ENCODE measurements at places on chromosomes 16 and 17. TPM values are rescaled to one million over a fixed set of nuclear protein-coding genes. Genes with fewer than 3 reads are reported as not detected.

The KRT33A gene
- total RNA-seq: not detected

The SLC35G3 gene
- not detected for total RNA-seq

The RHBDL1 gene
- total RNA-seq: 12.7 TPM

The MIEF2 gene
- total RNA-seq: 9.3 TPM

The MARCHF10 gene
- total RNA-seq: not detected

The FOXN1 gene
- total RNA-seq: not detected

The NFAT5 gene
- total RNA-seq: 67.4 TPM

The NPIPB2 gene
- 10.7 TPM for total RNA-seq

GRCh38 chr16:11310997-11311561, 29.9 kb upstream of the PRM1 start:
- DNase-seq: no peak

DNA sequence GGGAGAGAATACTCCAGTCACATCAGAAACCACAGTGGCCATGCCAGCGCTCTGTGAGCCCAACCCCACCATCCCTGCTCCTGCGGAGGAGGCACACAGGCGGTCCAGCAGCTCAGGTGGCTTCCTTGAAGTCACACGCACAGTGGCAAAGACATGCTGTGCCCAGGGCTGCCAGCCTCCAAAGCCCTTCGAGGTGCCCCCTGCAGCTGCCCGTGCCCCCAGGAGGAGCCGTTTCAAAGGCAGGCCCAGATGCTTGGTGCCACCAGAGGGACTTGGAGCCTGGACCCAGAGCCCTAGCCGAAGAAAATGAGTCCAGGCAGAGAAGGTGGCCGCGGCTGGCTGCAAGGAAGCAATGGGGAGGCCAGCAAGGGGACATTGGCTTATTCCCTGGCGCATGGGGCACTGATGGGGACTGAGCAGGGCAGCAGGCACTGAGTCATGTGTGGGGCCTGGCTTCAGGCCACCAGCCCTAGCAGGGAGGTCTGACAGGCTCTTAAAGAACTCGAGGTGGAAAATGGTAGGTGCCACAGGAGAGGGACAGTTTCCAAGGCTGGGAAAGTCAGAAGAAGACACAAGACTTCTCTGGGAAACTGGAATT, 17.2 kb upstream of the CACNG1 start:
- no peak for DNase-seq

DNA sequence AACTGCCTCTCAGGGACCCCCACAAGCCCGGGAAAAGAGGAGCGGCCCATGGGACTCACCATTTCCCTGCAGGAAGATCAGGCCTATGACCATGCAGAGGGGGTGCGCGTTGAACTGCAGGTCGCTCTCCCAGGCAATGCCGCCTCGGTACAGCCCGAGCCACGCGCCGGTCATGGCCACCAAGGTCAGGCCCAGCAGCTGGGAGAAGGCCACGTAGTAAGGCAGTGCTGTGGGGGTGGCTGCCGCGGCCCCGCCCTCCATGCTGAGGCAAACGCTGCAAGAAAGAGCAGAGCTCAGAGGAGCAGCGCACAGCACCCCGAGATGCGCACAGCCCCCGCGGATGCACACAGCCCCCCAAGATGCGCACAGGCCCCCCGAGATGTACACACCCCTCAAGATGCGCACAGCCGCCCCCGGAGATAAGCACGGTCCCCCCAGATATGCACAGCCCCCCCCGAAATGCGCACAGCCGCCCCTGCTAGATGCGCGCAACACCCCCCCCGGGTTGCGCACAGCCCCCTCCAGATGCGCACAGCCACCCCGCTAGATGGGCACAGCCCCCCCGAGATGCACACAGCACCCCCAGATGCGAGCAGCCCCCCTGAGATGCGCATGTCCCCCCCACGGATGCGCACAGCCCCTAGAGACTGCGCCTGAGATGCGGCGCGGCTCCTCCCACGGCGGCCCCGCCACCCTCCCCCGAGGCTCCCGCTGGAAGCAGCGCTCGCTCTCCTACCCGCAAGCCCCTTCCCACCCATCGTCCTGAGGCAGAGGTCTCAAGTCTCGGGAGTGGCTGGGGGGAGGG, 8.6 kb downstream of the CYB561 start:
- DNase-seq: no peak

DNA sequence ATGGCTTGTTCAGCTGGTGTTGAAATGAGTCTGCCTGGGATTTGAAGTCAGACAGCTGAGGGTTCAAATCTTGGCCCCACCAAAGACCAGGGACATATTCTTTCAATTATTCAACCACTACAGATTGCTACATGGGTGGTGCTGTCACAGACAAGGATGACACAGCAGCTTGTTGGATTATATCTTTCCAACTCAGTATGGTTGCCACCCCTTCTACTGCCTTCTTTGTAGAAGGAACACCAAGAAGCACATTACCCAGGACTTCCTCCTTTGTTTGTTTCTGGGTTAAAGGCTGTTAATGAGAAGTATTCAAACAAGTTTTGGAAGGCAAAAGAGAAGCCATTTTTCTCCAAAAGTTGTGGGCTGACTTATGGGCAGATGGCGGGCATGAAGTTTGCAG, 78.6 kb downstream of the COPRS start:
- DNase-seq: no peak

DNA sequence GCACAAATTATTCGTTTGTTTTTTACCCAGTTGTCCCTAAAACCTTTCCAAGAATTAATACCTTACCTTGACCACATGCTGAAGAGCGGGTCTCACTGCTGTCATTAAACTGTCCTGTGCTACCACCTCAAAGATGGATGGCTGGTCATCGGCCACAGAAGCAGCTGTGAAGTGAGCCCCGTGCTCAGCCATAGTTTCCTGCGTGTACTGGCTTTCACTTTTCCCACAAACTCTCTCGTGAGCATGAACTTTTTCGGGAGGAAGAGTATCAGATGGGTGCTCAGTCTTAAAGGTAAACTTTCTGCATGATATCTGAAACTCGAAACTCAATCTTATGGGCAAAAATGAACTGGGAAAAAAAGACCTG, 558 bp downstream of the PEX12 start:
- DNase-seq: no peak

- no peak for DNase-seq
Observed at GRCh38 chr16:78034530-78034929, 12.2 kb downstream of the CLEC3A start.

- no peak for DNase-seq
Observed at GRCh38 chr17:42197564-42198156, 3.4 kb upstream of the GHDC start.

DNA sequence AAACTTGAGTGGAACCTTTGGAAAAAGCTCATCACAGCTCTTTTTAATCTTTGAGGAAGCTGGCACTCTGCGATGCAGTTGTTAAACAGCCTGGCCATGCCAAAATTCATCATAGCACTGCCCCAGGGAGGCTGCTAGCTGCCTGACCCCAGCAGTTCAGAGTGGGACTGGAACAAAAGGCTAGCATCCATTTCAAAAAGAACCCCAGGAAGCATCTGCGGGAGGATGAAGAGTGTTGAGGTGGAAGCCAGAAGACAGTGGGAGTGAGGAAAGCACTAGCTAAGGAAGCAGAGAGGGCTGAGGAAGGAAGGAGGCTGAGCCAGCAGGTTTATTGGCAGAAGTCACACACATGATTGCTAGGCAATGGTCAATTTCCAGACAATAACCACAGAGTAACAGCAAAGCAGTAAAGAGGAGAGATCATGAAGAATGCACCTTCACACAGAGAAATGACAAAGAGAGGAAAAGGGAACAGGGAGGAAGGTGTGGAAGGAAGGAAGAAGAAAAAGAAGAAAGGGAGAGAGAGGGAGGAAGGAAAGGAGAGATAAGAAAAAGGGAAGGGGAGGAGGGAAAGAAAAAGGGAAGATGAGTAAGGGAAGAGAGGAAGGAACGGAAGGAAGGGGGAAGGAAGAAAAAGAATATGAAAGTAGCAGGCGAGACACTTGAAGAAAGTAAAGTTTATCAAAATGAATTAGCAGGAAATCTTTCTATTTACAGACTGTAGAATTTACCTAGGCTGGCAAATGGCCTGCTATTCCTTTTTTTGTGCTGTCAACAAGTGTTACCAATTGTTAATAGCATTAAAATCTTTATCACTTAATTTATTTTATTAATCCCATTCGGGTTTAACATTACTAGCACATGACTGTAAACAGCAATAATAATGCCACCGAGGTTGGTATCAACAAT, 270.0 kb upstream of the PSMD7 start:
- DNase-seq: no peak

- no peak for DNase-seq
Observed at GRCh38 chr17:37170881-37171425, 204.8 kb upstream of the C17orf78 start.

GRCh38 chr16:48323783-48324775, 61.1 kb downstream of the SIAH1 start:
- DNase-seq: no peak

GRCh38 chr16:72876221-72876620, 171.7 kb downstream of the ZFHX3 start:
- DNase-seq: no peak

GRCh38 chr17:67239597-67239996, 5.4 kb downstream of the HELZ start:
- no peak for DNase-seq

GRCh38 chr16:14436401-14436955, 193.6 kb downstream of the PARN start:
- no peak for DNase-seq

DNA sequence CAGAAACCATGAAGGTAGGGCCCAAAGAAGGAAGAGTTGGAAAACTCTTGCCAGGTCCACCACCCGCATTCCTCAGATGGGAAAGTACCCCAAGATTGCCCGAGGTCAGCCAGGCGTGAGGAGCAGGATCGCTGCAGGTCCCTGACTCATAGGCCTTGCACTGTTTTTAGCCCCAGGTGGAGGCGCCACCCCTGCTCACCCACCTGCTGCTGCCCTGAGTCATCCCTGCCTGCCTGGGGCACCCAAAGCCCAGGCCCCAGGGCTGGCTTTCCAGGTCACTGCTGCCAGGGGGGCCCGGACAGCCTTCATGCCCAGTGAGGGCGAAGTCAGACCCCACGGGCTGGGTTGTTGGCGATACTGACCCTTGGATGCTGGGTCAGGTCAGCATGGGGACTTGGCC, 100.9 kb downstream of the AMFR start:
- DNase-seq: peak; percentile 26

DNA sequence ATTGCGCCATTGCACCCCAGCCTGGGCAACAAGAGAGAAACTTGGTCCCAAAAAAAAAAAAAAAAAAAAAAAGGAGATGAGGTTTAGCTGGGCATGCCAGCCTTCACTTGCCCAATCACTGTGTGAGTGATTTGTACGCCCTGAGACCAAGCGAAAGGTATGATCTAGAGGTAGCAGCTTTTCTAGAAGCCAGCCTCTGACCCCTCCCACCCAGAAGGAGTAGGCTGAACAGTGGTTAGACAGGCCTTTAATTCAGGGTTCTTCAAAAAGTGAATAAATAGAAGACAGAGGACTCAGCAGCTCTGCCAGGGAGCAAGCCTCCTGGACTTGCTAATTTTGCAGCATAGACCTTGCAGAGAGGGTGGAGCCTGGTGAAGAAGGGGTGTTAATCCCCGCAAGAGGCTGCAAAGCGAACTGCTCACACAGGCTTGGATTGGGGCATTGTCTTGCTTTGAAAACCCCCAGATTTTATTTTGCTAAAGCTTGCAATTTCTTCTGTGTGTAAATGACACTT, 7.1 kb upstream of the CYTH1 start:
- DNase-seq: no peak

DNA sequence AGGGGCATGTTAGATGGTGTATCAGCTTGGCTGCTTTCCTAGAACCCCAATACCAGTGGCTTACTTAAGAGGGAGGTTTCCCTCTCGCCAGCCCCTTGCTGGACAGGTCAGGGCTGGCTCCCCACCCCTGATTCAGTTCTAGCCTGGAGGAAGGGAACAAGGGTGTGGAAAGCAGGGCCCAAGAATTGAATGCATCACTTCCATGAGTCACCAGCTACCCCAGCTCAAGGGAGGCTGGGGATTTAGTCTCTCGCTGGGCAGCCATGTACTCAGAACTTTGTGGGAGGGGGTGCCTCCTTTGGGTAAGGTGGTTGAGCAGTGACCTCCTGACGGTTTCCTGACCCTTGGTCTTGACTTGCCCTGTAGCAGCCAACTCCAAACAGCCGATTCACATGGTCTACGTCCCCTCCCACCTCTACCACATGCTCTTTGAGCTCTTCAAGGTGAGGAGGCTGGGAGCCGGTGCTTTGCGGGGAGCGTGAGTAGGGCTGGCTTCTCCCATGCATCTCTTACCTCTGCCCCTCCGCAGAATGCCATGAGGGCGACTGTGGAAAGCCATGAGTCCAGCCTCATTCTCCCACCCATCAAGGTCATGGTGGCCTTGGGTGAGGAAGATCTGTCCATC, 12.8 kb downstream of the PDK2 start:
- no peak for DNase-seq

- DNase-seq: no peak
Observed at GRCh38 chr16:77732241-77732946, 10.1 kb downstream of the NUDT7 start.

DNA sequence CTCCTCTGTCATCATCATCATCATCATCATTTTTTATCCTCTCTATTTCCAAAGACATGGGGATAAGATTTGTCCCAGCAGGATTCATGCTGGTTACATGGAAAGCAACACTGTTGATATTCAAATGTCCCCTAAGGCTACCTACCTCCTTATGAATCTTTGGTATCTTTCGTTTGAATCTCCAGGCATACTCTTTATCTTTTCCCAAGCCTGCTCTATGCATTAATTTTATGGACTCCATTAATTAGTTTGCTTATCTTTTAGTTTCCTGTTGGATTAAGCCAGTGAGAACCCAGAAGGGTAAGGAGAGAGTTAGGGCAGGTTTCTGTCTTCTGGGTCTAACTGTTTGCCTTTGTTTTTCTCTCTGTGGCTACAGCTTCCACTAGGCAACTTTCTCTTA, 129.6 kb upstream of the GOT2 start:
- DNase-seq: no peak

- no peak for DNase-seq
Observed at GRCh38 chr17:70114405-70114804, 39.4 kb downstream of the KCNJ16 start.

GRCh38 chr16:87945351-87946042, 5.7 kb upstream of the BANP start:
- peak; percentile 90 for DNase-seq

DNA sequence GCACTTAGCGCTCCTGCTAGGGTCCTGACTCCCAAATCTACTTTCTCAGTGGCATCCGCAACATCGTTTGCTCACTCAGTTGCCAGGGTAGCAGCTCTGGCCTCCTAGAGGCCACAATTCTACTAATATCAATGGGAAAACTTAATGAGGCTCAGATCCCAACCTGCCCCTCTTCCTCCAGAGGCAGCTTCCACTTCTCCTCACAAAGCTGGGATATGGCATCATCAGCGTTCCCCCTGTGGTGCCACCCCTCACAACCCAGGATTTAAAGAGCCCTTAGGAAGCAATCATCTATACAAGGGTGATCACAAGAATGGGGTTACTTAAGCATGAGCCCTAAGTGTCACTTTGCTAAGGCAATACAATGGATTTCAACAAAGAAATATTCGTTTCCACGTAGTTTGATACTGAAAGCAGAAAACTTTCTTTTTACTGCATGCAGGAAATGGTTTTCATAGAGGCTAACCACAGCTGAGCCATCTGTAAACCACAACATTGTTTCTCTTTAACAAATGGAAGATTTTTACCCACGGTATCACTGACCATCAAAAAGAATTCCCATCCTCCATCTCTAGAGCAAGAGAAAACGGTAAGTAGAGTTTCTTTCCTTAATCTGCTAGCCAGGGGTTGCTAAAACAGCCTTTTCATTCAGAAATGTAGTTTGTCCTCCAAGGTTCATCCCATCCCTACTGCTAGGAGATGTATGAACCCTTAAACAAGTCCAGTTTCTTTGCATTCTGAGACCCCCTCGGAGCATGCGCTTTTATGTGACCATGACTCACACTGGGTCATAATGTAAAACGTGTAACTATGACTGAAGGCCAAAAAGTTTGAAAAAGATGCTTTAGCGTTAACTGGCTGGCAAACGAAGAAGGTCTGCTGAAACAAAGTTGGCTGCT, 68.3 kb upstream of the BCAR1 start:
- no peak for DNase-seq

- DNase-seq: no peak
Observed at GRCh38 chr17:38579934-38580333, 25.8 kb downstream of the SRCIN1 start.
